Cardiac muscle cell (in vitro differentiated cells and primary cell): ENCODE measurements at places on chromosomes 1 and 21.

DNA sequence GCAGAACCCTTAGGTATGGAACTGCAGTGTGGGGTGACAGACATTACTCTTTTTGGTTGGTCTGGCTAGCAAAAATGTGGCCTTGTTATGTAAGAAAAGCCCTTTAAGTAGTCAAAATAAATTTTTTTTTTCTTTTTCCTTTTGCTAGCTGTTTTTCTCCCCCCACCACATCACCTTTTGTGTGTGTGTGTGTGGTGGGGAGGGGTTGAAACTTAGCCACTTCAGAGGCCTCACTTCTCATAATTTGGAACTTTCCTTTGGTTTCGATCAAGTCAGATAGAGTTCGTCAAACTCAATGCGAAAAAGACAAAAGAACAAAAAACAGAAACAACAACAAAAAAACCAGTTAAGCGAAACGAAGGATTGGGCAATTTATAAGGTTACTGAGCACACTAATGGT is 1.9 kb upstream of the PRMT2 start:
- DNase-seq = no peak

DNA sequence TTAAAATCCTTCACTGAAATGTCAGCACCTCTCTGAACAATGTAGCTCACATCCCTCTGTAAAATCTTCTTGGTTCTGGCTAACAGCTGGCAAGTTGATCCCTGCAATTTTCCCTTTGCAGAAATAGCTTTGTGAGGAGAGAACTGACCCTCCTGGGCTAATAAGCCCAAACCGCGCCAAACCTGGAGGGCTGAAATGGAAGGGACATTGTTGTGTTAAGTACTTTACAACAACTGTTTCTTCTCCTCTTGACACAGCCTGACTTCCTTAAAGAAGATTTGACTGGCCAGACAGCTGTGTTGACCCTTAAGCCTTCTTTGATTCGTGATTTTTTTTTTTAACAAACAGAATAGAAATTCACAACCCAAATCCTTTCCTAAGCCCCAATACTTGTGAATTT is 5.7 kb downstream of the LMX1A start:
- DNase-seq = no peak

- no peak for DNase-seq
Measured at GRCh38 chr1:177069490-177069889, 95.0 kb downstream of the ASTN1 start.

GRCh38 chr1:197198911-197199310 is 52.4 kb upstream of the ASPM start:
- DNase-seq = no peak

DNA sequence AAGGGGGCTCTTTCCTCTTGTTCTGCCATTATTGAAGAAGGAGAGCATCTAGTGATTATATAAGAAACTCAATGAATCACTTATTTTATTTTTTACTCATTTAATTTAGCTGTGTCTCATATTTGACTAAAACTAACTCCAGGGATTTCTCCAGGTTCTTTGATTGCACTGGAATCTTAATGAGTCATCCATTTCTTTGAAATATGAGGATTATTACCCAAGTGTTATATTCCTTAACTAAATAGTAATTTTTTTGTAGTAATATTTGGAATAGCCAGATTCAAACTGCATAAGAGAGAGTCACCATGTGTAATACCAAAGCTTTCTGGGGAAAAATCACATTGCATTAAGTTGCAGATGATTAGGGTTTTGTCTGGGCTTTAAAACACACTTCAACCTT is 59.5 kb downstream of the NTMT2 start:
- DNase-seq = no peak

DNA sequence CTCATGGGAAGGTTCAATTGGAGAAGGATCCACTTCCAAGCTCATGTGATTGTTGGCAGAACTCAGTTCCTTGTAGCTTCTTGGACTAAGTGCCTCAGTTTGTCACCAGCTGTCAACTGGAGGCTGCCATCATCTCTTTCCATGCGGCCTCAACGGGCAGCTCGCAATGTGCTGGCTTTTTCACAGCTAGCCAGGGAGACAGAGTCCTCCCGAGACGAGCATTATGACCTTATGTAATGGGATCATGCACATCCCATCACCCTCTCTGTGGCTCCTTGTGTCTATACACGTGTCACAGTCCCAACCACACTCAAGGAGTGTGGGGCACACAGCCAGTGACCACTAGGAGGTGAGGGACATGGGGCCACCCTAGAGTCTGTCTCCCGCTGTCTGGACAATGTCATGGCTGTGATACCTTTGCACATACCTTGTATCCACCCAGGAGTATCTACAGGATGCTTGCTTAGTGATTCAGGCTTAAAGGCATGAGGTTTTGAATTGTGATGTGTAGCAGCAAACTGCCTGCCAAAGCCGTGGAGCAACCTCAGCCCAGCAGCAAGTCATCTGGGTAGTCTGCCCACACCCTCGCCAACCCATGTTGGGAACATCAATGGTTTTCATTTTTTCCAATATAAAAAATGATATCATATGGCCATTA is 3.9 kb upstream of the KRTAP10-6 start:
- DNase-seq = no peak

DNA sequence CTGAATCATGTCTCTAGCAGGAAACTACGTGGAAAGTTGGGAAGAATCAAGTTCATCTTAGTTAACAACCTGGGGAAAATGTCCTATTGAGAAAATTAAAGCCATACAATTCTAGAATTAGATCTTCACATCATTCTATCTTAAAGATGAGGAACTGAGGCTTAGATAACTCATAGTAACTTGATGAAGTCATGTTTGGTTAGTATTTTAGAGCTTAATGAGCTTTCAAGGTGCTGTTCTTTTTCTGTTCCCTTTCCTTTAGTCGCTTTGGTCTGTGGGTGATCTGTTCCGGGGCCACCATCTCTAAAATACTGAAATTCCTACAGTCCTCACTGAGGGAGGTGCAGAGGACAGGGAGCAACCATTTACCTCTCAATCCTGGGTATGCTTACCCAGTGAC is 4.3 kb upstream of the GLUL start:
- DNase-seq = no peak

- no peak for DNase-seq
Measured at GRCh38 chr1:93453911-93454310, 6.0 kb downstream of the FNBP1L start.

GRCh38 chr1:200739702-200740570 is 1.2 kb downstream of the CAMSAP2 start:
- no peak for DNase-seq

GRCh38 chr1:55706397-55706796 is 491.2 kb upstream of the USP24 start:
- DNase-seq = no peak

DNA sequence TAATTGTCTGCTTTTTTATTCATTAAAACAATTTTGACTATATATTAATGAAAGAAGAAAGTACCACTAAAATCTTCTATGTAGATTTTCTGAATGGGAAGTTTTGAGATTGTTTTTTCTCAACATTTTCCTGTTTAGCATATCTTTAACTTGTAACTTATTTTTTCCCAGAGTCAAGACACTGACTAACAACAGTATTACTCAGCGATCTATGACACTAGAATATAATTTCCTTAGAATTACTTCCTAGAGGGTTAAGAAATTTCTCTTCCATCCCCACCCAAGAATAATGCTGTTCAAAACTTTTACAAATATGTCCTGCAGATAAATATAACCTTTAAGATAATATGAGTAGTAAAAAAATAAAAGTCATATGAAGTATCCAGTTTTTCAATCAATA is 218.2 kb upstream of the NR5A2 start:
- no peak for DNase-seq

DNA sequence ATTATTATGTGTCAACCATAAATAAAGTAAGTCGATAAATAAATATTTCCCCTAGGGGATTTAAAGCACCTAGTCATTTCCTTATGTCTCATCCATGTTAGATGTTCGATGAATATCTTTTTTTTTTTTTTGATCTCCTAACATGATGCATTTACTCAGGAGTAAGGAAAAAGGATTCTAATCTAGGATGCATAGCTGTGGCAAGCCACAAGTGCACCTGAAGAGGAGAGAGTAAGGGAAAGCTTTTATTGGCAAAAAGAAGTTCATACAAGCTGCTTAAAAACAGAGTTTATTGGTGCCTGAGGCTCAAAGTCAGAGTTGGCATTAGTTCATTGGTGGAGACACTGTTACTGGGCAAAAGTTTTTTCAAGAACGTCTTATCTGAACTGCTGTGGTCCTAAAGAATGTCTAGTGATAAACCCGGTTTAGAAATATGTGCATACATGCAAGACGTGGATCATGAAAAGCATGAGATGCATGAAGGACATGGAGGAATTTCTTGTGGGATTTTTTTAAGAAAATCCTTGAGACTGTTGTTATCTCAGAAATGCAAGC is 51.7 kb downstream of the SWT1 start:
- DNase-seq = peak; percentile 86

- peak; percentile 89 for DNase-seq
Measured at GRCh38 chr1:93845538-93846205, 33.3 kb downstream of the DNTTIP2 start.

DNA sequence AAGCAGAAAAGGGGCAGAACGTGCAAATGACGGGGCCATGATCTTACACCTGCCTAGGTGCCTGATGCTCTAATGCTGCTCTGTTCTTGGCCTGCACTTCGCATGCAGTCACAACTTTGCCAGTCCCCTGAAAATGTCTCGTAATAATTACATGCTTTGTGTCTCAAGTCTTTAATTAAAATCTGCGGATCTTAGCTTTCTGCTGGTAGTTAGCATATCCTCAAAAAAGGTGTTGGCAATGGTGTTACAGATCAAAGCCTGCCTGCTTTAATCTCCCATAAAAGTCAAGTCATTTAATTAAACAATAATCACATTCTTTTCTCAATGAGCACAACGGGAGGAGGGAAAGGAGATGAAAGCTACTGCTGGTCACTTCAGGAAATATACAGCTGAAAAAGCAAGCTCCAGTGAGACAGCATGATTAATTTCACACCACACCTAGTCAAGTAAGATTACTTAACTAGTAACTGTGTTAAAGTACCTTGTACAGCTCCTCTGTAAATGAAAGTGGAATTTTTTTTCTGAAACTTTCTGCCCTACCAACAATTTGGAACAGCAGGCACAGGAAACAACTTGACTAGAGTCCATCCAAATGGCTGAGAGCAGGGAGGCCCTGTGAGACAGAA is 45.8 kb downstream of the STX6 start:
- DNase-seq = no peak

DNA sequence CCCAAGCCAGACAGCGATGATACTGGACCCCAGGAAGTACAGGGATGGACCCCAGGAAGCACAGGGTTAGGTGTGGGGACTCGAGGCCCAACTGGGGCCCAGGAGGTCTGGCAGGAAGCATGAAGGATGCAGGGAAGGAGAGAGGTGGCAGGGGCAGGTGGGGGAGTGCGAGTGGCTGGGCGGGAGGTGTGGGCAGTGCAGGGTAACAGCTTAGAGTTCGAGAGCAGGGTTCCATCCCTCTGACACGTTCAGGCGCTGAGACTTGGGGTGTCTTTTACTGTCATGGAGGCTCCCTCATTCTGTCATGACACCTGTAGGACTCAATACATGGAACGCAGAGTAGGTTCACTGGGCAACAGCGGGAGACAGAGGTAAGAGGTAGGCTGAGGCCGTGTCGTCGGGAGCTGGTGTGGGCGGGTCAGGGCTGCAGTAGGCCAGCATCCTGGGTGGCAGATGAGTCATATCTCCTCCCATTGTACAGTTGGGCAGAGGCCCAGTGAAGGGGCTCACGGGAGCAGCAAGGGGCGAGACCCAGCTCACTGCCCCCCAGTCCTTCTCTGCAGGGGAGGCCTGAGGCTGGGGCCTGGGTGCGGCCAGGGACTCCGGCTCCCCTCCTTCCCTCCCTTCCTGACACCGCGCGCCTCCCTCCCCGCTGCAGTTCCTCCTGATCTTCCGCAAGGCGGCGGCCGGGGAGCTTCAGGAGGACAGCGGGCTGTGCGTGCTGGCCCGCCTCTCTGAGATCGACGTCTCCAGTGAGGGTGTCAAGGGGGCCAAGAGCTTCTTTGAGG is 11.6 kb upstream of the CTRC start:
- DNase-seq = peak; percentile 49

DNA sequence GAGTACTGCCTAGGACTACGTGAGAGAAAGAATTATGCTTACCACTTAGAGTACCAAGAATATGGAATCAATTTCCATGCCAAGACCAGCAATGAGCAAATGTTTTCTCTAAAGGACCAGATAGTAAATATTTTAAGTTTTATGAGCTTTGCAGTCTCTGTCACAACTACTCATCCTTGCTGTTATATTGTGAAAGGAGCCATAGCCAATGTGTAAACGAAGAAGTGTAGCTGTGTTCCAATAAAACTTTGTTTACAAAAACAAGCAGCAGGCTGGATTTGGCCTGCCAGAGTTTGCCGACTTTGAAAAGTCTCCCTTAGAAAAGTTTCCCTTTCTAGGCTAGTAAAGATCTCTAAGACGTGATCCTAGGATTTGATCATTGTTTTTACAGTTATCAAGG is 128.8 kb downstream of the PDE4B start:
- no peak for DNase-seq

DNA sequence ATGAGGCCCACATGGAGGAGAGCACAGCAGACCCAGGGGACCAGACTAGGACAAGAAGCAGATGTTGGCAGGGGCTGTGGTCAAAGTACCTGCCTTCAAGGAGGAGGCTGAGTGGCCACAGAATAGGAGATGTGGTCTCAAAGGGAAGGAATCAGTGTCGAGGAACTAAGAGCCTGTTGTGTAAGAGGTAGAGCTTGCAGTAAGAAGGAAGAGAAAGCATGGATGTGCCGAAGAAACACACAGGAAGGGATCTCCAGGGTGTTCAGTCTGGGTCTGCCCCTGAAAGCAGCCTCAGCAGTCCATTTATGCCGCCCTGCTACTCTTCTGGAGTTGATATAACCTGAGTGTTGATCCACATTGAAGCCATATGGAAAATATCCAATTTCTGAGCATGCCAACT is 83.9 kb downstream of the NID1 start:
- no peak for DNase-seq

GRCh38 chr1:89866568-89866967 is 45.7 kb downstream of the LRRC8D start:
- DNase-seq = no peak

GRCh38 chr1:54028306-54029251 is 10.6 kb upstream of the LDLRAD1 start:
- no peak for DNase-seq

- DNase-seq = no peak
Measured at GRCh38 chr1:116760996-116761665, 6.9 kb downstream of the CD2 start.

DNA sequence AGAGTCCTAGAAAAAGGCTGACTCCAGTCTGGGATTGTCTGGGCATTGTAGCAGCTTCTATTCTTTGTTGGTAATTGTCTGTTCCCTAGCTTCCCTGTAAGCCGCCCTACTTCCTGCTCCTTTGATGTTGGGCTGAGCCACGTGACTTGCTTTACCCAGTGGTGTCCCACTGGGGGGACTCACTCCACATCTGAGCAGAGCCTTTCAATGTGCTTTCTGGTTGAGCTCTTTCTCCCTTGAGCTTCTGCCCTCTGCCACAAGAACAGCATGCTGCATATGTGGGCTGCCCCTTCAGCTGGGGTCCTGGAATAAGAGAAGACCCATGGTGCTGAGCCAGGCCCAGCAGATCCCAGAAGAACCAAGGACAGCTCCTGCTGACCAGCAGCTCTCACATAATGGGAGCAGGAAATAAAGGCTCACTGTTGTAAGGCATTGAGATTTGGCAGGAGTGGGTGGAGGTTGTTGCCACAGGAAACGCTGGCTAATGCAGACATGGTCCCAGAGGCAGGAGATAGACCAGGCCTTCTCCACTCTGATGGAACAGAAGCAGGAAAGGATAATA is 276.3 kb upstream of the GJB5 start:
- no peak for DNase-seq
